ENCODE measurements at places on chromosomes 16 and 17. TPM values are rescaled to one million over a fixed set of nuclear protein-coding genes. Genes with fewer than 3 reads are reported as not detected.
A peak's percentile ranks its signal among the peaks of the same experiment; 100 is the strongest.

DNA sequence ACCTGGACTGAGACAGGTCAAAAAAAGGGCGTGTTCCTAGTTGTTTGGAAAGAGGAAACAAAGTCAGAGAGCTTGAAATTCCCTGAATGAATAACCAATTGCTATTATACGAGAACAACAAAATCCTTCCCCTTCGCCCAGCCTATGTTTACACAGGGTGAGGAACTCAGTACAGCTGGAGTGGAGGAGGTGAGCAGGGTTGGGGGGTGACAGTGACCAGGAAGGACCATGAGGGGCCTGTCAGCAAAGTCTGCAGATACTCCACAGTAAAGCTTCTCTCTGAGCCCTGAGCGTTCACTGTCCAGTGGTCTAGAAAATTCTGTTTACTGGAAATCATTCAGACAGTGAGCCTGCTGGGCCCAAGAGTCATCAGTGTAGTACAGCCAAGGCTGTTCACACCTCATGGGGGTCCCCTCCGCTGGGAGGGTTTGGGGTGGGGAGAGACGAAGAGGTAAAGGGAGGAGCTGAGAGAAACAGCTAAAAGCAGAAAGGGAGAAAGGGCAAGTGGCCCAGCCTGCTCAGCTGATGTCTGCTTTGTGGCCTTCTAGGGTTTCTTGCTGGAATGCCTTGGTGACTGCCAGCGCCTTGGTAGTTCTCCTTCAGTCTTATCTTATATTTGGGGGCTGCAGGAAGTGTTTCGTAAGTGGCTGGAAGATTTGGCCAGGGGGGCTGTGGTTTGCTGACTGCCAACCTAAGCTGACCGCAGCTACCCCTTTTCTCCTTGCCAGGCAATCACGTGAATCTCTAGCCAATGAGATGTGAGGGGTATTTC, 5.7 kb downstream of the DUSP3 start:
- H3K36me3 ChIP-seq = peaks cover 20% of the 10 kb centered on the region
- H3K4me3 ChIP-seq = no peak overlapping the region
- H3K4me1 ChIP-seq = peaks cover 14% of the 10 kb centered on the region
- no peak for DNase-seq
- no peaks in the 10 kb centered on the region for H3K27me3 ChIP-seq

NPIPB5 gene
- 48.4 TPM for total RNA-seq

- no peak overlapping the region for H3K27ac ChIP-seq
- H3K4me1 ChIP-seq = no peaks in the 10 kb centered on the region
- no peak for DNase-seq
- H3K27me3 ChIP-seq = no peaks in the 10 kb centered on the region
- no peaks in the 10 kb centered on the region for H3K36me3 ChIP-seq
These were observed 260.7 kb upstream of the FOXF1 start for GRCh38 chr16:86249631-86250030.

DNA sequence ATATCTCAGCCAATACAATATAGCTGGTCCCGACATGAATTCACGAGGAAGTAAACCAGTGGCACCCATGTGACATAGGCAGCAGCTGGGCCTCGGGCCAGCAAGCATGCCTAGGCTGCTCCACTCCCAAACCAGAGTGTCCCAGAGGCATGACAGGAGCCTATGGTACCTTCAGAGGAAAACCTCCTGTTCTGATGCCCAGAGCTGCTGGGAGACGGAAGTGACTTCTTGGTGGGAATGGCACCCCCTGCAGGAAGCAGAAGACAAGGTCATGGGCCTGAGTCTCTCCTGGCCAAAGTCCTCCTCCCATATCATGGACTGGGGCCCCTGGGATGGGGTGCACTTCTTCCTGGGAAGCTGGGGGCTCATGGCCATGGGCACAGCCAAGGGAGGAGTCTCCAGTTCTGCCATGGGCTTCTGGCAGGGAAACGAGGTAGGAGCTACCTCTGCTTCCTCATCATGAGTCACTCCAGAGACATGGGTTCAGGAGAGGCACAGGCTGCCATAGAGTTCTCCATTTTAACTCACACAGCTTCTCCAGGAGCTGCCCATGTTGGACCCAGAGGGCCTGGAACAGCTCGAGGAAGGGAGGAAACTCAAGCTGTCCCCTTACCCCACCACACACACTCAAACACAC, 13.4 kb downstream of the FBF1 start:
- no peak overlapping the region for H3K27ac ChIP-seq
- no peaks in the 10 kb centered on the region for H3K27me3 ChIP-seq
- no peaks in the 10 kb centered on the region for H3K36me3 ChIP-seq

GRCh38 chr16:49588729-49589384, 215.3 kb downstream of the C16orf78 start:
- H3K27ac ChIP-seq = no peak overlapping the region
- no peaks in the 10 kb centered on the region for H3K4me1 ChIP-seq
- H3K36me3 ChIP-seq = no peaks in the 10 kb centered on the region
- H3K27me3 ChIP-seq = no peaks in the 10 kb centered on the region

ZNF778 gene
- 25.8 TPM for total RNA-seq

DNA sequence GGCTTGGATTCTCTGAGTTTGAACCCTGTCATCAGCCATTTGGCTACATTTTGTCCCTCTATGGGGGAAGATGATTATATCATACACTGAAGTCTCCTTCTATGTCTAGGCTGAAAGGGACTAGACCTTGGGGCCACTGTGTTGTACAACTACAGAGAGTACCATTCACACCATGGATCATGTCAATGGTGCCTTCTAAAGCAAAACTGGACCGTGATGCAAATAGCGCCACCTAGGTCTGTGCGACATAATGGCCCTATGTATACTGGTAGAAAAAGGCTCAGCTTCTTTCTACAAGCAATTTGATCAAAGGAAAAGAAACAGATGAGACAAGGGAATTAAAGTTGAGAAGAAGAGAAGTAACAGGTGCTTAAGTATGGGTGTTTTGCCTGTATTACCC, 100.7 kb downstream of the LYRM1 start:
- H3K4me3 ChIP-seq = no peak overlapping the region
- no peaks in the 10 kb centered on the region for H3K4me1 ChIP-seq
- DNase-seq = peak; percentile 26
- no peak overlapping the region for H3K27ac ChIP-seq

DNA sequence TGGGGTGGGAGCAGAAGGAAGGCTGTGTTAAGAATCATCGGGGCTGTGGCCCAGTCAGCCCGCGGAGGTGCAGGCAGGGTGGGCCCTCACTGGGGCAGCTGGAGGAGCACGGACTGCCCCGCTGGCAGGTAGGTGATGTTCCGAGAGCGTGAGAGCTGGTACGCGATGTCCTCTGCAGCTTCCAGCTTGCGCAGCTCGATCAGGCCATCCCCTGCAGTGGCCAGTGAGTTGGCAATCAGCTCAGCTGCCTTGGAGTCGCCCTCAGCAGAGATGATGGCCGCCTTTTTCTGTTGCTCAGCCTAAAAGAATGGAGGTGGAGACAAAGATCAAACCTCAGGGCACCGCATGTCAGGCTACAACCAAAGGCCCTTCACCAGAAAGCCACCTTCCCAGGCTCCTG, 9.8 kb downstream of the PHB1 start:
- no peaks in the 10 kb centered on the region for H3K4me1 ChIP-seq
- DNase-seq = no peak
- H3K4me3 ChIP-seq = no peak overlapping the region

DNA sequence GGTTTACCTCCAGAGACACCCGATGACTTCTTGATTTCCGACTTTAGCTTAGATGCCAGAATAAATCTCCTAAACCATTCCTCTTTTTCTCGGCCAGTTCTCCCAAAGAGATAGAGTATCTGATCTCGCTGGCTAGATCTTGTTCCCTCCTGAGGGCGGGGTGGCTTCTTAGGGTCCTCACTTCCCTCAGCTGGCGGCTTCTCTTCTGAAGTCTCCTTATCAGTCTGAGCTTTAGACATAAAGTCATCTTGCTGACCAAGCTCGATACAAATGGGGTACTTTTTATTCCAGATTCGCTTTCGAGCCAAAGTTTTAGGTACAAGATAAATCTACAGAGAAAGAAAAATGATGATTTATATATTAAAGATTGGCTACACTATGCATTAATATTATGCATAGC, 63.6 kb upstream of the ERN1 start:
- no peak for DNase-seq
- no peaks in the 10 kb centered on the region for H3K27me3 ChIP-seq
- no peak overlapping the region for H3K27ac ChIP-seq
- H3K4me3 ChIP-seq = no peak overlapping the region
- no peaks in the 10 kb centered on the region for H3K36me3 ChIP-seq

Measured in cardiac muscle cell (in vitro differentiated cells and primary cell).